Pancreas (tissue), 10 donors: ENCODE measurements at places on chromosomes 16 and 17.

GRCh38 chr16:1526608-1527555 lies 6.6 kb upstream of the TMEM204 start:
- H3K27me3 ChIP-seq = no peaks in the 10 kb centered on the region
- no peak overlapping the region for H3K4me3 ChIP-seq
- no peak for DNase-seq

DNA sequence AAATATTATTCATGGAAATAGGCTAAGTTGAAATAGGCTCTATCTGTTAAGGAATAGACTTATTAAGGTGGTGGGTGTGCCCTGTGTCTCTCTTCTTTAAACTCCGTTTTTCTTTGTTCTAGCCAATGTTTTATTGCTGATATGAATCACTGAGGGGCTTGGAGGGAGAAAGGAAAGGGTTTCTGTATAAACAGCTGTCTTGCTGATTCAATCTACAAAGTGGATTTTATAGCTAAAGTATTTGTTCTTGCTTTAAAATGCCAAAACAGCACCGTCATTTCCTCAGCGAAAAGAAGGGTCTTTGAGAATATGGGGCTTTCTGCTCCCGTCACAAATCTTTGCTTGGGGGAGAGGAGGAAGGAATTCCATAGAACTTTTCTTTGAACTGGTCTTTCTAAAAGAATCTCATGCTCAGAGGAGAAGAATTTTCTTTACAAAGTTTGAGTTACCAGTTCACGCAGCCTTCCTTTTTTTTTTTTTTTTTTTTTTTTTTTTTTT lies 39.3 kb downstream of the MSI2 start:
- H3K27me3 ChIP-seq = no peaks in the 10 kb centered on the region
- no peaks in the 10 kb centered on the region for H3K36me3 ChIP-seq
- H3K4me1 ChIP-seq = no peaks in the 10 kb centered on the region
- no peak overlapping the region for H3K4me3 ChIP-seq
- no peak overlapping the region for H3K27ac ChIP-seq

DNA sequence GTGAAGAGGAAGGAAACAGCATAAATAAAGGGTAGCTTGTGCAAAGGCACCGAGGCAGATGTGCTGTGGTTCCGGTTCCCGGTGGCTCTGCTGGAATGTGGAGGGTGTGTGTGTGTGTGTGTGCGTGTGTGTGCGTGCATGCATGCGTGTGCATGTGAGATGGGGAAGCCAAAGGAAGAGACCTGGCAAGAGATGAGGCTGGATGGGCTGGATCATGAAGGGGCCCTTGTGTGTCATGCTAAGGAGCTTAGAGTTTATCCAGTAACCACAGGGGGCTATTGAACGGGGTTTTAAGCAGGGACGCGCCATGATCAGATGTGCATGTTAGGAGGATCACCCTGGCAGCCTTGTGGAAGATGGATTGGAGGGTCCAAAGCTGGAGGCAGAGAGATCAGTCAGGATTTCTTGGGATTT lies 8.3 kb downstream of the WSCD1 start:
- no peaks in the 10 kb centered on the region for H3K36me3 ChIP-seq
- H3K27me3 ChIP-seq = no peaks in the 10 kb centered on the region
- H3K4me3 ChIP-seq = no peak overlapping the region
- no peak overlapping the region for H3K27ac ChIP-seq
- H3K4me1 ChIP-seq = no peaks in the 10 kb centered on the region

DNA sequence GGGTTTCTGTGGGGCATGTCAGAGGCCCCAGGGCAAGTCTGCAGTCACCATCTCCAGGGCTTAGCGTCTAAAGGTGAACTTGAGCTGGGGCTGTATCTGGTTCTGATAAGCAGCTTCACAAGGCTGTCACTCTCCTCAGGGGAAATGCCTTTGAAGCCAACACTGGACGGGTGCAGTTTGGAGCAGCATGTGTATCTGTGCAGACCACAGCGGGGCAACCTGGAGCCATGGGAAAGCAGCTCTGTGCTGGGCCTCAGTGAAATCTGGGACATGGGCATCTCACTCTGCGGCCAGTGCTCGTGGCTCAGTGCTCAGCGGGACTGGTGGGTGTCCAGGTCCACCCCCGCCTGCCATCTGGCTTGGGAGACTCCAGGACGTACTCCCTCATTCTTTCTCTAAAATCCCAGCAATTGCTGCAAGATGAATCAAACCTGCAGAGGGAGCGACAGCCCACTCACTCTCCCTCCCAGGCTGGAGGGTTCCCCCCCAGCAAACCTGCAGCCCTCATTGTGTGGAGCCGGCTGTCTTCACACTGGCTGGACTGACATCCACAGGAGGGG lies 63.5 kb downstream of the PRMT7 start:
- no peak overlapping the region for H3K4me3 ChIP-seq
- H3K27me3 ChIP-seq = no peaks in the 10 kb centered on the region
- H3K36me3 ChIP-seq = no peaks in the 10 kb centered on the region
- DNase-seq = no peak

DNA sequence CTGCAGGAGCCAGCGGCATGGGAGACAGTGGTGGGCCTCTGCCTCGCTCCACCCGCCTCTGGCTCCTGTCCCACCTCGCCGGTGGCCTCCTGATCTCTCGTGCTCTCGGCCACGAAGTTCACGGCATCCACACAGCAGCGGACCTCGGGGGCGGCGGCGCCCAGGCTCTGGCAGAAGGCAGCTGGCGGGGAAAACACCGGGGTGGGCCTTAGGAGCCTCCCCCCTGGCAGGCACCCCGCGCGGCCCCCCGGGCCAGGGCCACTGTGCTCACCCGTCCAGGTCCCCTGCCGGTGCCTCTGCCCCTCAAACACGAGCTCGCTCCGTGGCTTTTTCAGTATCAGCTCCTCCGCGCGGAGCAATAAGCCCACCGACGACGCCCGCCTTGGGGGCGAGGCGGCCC lies 409 bp upstream of the C17orf107 start:
- no peak overlapping the region for H3K27ac ChIP-seq
- H3K36me3 ChIP-seq = peaks cover 11% of the 10 kb centered on the region
- H3K27me3 ChIP-seq = no peaks in the 10 kb centered on the region
- peak overlapping the region; percentile 63 for H3K4me3 ChIP-seq
- no peak for DNase-seq
- peaks cover 9% of the 10 kb centered on the region for H3K4me1 ChIP-seq

GRCh38 chr17:77479372-77480198 lies 338.8 kb downstream of the SEC14L1 start:
- no peaks in the 10 kb centered on the region for H3K27me3 ChIP-seq
- no peak overlapping the region for H3K4me3 ChIP-seq
- no peaks in the 10 kb centered on the region for H3K4me1 ChIP-seq
- DNase-seq = peak; percentile 45

DNA sequence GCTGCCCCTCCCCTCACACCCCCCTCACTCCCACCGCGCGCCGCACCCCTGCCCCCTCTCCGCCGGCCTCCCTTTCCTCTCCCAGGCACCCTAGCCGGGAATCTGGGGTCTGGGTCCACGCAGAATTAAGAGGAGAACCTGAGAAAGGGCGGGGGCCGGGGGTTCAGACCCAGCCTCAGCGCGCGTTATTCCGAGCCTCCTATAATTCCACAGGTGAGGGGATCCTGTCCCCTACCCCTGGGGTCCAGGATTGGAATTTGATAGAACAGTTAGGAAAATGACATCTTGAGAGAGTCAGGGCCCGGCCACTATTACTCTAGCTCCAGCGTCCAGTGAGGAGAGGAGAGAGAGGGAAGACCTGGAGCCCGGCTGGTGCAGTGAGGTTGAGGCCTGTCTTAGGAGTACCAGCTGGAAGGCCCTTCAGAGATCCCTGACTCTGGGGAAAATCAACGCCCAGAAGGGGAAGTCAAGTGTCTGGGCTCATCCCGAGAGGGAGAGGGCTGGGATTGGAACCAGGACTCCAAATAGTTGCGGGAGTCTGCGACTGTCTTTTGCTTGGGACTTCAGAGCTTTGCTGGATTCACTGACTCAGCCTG lies 17.3 kb downstream of the GRB7 start:
- no peaks in the 10 kb centered on the region for H3K36me3 ChIP-seq
- no peaks in the 10 kb centered on the region for H3K27me3 ChIP-seq
- H3K4me1 ChIP-seq = peaks cover 7% of the 10 kb centered on the region
- H3K27ac ChIP-seq = peak overlapping the region; percentile 80

- H3K36me3 ChIP-seq = peaks cover 13% of the 10 kb centered on the region
- peak; percentile 53 for DNase-seq
- H3K27ac ChIP-seq = peak overlapping the region; percentile 85
- peaks cover 45% of the 10 kb centered on the region for H3K4me1 ChIP-seq
- no peak overlapping the region for H3K4me3 ChIP-seq
Observed at GRCh38 chr16:11748404-11749254, 6.0 kb upstream of the TXNDC11 start.

DNA sequence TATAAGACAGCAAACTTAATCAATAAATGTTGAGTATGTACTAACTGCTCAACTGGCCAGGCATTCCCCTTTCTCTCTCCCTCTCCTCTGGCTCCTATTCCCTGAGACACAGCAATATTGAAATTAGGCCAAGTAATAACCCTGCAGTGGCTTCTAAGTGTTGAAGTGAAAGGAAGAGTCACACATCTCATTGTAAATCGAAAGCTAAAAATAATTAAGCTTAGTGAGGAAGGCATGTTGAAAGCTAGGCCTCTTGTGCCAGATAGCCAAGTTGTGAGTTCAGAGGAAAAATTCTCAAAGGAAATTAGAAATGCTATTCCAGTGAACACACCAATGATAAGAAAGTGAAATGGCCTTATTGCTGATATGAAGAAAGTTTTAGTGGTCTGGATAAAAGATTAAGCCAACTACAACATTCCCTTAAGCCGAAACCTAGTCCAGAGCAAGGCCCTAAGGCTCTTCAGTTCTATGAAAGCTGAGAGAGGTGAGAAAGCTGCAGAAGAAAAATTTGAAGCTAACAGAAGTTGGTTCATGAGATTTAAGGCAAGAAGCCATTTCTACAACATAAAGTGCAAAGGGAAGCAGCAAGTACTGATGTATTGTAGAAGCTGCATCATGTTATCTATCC lies 35.4 kb upstream of the ABCC11 start:
- no peak overlapping the region for H3K27ac ChIP-seq
- H3K4me3 ChIP-seq = no peak overlapping the region
- no peaks in the 10 kb centered on the region for H3K27me3 ChIP-seq
- peaks cover 3% of the 10 kb centered on the region for H3K36me3 ChIP-seq
- DNase-seq = no peak
- H3K4me1 ChIP-seq = no peaks in the 10 kb centered on the region

- H3K27ac ChIP-seq = no peak overlapping the region
- H3K4me1 ChIP-seq = no peaks in the 10 kb centered on the region
- H3K36me3 ChIP-seq = peaks cover 8% of the 10 kb centered on the region
- no peaks in the 10 kb centered on the region for H3K27me3 ChIP-seq
Observed at GRCh38 chr17:82477934-82478333, 19.4 kb downstream of the NARF start.

- DNase-seq = no peak
- no peak overlapping the region for H3K27ac ChIP-seq
- H3K27me3 ChIP-seq = no peaks in the 10 kb centered on the region
- H3K36me3 ChIP-seq = no peaks in the 10 kb centered on the region
- H3K4me1 ChIP-seq = no peaks in the 10 kb centered on the region
Observed at GRCh38 chr17:313231-313630, 39.4 kb downstream of the RPH3AL start.

GRCh38 chr17:76923491-76923890 lies 55.3 kb downstream of the MGAT5B start:
- DNase-seq = no peak
- H3K27me3 ChIP-seq = no peaks in the 10 kb centered on the region
- H3K4me1 ChIP-seq = no peaks in the 10 kb centered on the region
- H3K27ac ChIP-seq = no peak overlapping the region
- no peaks in the 10 kb centered on the region for H3K36me3 ChIP-seq

- DNase-seq = peak; percentile 72
- no peaks in the 10 kb centered on the region for H3K27me3 ChIP-seq
- H3K4me3 ChIP-seq = no peak overlapping the region
Observed at GRCh38 chr17:76527430-76528111, 9.9 kb downstream of the CYGB start.

DNA sequence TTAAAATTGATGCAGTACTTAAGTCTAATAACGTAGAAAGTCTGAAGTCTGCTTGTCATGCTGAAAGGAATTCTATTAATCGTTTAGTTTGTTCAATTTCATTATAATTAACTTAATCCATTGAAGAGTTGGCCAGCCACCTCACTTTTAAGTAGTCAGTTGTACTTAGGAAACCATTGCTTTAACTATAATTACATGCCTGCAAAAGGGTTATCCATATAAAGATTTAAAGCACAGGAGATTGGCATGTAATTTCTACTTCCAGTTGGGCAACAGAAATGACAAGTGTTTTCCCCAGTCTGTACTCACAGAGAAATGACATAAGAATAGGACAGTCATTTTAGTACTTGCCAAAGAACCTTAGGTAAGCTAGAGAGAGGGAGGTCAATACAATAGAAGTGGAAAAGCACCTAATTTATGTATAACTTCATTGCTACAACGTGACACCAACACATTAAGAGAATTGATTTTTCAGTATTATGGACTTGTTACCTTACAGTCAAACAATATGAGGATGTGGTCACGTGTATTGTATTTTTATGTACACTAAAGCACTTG lies 3.7 kb upstream of the USP32 start:
- no peak for DNase-seq
- no peaks in the 10 kb centered on the region for H3K36me3 ChIP-seq
- H3K4me1 ChIP-seq = peaks cover 1% of the 10 kb centered on the region
- H3K4me3 ChIP-seq = no peak overlapping the region

- no peak overlapping the region for H3K27ac ChIP-seq
- H3K27me3 ChIP-seq = no peaks in the 10 kb centered on the region
- DNase-seq = no peak
- H3K36me3 ChIP-seq = no peaks in the 10 kb centered on the region
Observed at GRCh38 chr16:84751241-84751640, 51.4 kb downstream of the USP10 start.

- no peak overlapping the region for H3K27ac ChIP-seq
- no peak for DNase-seq
- no peaks in the 10 kb centered on the region for H3K27me3 ChIP-seq
- H3K4me1 ChIP-seq = no peaks in the 10 kb centered on the region
- H3K4me3 ChIP-seq = no peak overlapping the region
- no peaks in the 10 kb centered on the region for H3K36me3 ChIP-seq
Observed at GRCh38 chr17:61239953-61240352, 159.7 kb upstream of the TBX2 start.

DNA sequence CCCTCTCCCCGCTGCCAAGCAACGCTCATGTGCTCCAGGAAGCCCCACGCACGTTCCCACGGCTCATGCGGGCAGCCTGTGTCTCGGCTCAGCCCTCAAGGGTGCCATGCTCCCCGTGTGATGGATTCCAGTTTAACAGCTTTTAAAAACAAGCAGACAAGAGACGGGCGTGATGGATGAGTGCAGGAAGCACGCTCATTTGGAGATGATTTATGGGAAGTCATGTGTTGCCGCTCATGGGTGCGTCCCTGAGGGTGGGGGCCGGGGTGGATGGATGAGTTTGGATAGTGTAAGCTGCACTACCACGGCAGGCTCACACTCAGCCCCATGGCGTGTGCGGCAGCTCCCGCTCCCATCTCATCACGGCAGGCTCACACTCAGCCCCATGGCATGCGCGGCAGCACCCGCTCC lies 132.8 kb downstream of the RBFOX3 start:
- no peak overlapping the region for H3K27ac ChIP-seq
- no peak for DNase-seq
- H3K4me3 ChIP-seq = no peak overlapping the region
- H3K36me3 ChIP-seq = no peaks in the 10 kb centered on the region

- H3K27me3 ChIP-seq = no peaks in the 10 kb centered on the region
- no peaks in the 10 kb centered on the region for H3K36me3 ChIP-seq
- no peak overlapping the region for H3K27ac ChIP-seq
- no peak for DNase-seq
- H3K4me1 ChIP-seq = peaks cover 8% of the 10 kb centered on the region
- no peak overlapping the region for H3K4me3 ChIP-seq
Observed at GRCh38 chr16:30546115-30546514, 11.5 kb upstream of the ZNF747 start.
